ENCODE measurements at places on chromosomes 5 and 9.
A peak's percentile ranks its signal among the peaks of the same experiment; 100 is the strongest.

GRCh38 chr5:134127988-134128647, 13.6 kb downstream of the TCF7 start:
- no peak for DNase-seq

DNA sequence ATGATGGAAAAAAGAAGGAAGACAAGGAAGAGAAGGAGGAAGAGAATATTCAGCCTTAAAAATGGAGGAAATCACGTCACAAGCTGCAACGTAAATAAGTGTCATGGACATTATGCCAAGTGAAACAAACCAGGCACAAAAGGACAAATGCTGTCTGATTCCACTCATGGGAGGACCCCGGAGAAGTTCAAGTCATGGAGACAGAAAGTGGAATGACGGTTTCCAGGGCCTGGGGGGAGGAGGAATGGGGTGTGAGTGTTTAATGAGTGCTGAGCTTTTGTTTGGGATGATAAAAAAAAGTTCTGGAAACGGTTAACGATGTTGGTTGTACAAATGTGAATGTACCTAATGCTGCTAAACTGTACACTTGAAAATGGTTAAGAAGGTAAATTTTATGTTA, 439.5 kb downstream of the GADD45G start:
- DNase-seq, result no peak

DNA sequence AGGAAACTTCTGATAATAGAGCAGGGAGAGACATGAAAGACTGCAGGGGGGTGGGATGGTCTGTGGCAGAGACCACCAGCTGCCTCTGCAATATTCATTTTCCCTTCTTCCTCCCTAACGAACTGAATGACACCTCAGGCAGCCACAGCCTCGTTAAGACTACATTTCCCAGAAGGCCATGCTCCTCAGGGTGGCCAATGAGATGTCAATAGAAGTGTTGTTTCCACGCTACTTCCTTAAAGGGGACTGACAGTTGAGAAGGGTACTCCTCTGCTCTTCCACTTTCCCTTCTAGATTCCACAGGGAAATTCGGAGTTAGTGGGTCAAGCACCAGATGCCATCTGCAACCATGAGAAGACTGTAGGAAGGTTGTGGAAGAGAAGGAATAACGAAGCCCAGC, 52.0 kb upstream of the DAPK1 start:
- DNase-seq, result no peak

DNA sequence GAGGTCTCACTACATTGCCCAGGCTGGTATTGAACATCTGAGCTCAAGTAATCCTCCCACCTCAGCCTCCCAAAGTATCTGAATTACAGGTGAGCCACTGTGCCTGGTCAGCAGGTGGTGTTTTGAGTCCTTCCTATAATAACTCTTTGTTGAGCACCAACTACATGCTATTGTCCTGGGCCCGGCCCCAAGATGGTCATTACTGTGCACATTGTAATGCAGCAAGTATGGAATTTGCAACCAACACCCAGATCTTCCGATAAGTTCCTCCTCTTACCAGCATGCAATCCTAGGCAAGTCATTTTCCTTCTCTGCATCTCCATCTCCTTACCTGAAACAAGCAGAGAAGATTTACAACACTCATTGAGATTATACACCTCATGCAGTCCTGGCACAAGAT, 510.3 kb upstream of the KLF4 start:
- DNase-seq, result no peak

DNA sequence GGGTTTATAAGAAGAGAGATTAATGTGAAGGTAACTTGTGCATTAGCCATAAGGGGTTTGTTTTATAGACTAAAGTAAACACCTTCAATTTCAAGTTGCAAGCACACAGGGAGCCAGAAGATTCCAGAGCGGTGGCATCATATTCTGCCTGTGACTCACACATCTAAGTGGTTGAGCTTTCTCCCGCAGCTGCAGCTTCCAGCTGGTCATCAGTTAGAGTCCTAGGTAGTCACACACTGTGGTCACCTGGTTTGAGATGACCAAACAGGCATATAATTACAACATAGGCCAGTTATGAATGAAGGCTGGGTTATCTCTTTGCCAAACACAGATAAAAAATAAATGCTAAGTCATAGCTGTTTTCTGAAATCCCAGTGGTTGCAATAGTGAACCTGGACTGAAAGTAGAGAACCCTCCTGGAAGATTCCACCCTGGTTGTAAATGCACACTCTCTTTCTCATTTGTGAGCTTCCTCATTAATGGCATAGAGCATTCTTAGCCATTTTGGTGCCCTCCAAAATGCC, 171.3 kb downstream of the GDNF start:
- DNase-seq, result no peak

DNA sequence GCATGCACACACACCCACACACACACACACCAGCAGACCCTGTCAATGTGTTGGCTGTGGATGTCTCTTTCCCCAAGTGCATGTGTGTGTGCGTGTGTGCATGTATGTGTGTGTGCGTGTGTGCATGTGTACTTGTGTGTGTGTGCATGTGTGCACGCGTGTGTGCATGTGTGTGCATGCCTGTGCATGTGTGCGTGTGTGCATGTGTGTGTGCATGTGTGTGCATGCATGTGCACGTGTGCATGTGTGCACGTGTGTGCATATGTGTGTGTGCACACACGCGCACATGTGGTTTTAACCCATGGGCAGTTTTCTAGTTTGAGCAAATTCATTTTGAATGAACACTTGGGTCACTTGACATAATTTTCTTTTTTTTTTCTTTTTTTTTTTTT, 268.8 kb upstream of the IRX1 start:
- no peak for DNase-seq

DNA sequence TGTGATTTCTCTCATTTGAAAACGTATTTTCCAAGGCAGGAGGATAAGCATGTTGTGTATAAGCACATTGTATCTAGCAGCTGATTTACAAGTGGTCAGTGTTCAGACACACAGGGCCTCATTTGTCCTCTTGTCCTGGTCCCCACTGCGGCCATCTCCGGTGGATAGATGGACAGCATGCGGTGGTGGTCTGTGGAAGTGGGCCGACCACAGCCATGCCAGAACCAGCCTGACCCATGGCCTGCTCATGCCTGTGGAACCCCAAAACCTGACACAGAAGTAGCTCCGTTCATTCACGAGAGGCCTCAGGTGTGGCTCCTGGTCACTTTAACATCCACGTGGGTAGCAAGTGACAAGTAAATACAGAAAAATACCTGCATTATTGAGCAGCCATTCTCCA, 14.6 kb downstream of the IRX2 start:
- no peak for DNase-seq

DNA sequence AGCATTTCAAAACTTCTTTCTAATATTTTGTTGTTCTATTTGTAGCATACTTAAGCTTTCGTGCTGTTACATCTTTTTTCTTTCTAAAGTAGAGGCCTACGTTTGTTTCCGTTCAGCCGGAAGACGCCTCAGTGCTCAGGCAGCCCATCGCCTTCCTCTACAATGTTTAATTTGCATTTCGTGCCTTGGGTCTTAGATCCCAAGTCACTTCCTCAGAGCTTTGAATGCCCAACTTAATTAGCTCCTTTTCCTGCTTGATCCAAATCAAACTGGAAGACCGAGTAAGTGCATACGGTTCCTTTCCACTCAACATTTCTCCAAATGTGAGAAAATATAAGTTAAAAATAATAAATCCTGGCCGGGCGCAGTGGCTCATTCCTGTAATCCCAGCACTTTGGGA, 43.2 kb downstream of the MRPL36 start:
- DNase-seq, result no peak

DNA sequence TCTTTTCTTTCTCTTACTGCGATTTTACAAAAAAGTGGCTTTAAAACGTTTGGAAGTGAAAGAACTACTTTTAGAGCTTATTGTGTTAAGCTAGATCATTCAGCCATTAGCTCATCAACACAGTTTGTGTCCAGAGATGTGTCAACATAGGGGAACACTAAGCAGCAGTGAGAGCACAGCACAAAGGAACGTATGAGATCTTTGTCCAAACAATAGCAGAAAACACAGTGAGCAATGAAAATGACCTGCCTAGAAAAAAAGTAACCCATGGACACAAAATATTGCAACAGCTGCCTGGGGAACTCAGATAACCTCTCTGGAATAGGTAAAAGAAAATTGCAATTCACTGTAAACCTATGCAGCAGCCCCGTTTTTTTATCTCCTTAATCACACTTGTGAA, 372.5 kb downstream of the ARHGEF28 start:
- no peak for DNase-seq

- no peak for DNase-seq
Observed at GRCh38 chr5:91219803-91220371, 163.2 kb downstream of the ARRDC3 start.

DNA sequence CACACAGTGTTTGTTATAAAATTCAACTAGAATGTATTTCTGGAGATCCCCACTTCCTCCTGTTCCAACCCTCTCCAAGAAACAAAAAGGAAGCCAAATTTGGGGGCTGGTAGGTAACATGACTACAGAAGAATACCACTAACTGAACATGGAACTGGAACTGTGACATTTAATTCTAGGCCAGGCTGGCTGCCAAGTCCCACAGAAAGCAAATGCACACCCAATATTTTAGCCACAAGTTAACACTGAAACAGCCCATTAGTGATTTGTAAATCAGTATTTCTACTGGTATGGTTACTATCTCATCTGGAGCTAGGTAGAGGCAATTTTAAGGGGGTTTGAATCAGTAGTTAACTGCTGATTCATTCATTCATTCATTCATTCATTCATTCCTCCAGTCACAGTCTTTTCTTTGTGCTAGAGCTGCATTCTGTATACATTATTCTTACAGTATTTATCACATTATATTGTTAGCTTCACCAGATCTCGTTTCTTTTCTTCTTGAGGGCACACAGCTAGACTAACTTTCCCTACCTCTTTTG, 131.7 kb upstream of the GDNF start:
- no peak for DNase-seq

DNA sequence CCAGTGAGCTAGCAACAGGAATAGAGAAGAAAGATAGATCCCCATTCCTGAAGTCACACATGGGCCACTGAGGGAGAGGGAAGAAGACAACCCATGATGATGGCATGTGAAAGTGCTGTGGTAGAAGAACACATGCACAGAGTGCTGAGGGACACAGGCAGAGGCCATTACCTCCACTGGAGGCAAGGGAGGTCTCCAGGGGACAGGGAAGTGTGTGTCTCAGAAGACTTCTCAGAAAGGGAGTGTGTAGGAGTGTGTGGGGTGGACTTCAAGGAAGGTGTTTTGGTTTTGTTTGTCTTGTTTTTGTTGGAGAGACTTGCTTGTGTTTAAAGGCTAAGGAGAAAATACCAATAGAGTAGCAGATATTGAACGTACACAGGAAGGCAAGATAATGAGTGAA, 77.0 kb upstream of the SMARCA2 start:
- no peak for DNase-seq

- peak; percentile 45 for DNase-seq
Observed at GRCh38 chr9:3447788-3448187, 78.0 kb downstream of the RFX3 start.

GRCh38 chr9:108445431-108446071, 410.2 kb downstream of the ACTL7B start:
- DNase-seq, result no peak

- no peak for DNase-seq
Observed at GRCh38 chr5:65171645-65172044, 310.1 kb downstream of the ADAMTS6 start.

- no peak for DNase-seq
Observed at GRCh38 chr9:114387680-114388356, at the start of gene AKNA. TSS of gene AKNA (minus strand) at chr9:114387982. CDS start at chr9:114381333, 6,649 bp downstream.

DNA sequence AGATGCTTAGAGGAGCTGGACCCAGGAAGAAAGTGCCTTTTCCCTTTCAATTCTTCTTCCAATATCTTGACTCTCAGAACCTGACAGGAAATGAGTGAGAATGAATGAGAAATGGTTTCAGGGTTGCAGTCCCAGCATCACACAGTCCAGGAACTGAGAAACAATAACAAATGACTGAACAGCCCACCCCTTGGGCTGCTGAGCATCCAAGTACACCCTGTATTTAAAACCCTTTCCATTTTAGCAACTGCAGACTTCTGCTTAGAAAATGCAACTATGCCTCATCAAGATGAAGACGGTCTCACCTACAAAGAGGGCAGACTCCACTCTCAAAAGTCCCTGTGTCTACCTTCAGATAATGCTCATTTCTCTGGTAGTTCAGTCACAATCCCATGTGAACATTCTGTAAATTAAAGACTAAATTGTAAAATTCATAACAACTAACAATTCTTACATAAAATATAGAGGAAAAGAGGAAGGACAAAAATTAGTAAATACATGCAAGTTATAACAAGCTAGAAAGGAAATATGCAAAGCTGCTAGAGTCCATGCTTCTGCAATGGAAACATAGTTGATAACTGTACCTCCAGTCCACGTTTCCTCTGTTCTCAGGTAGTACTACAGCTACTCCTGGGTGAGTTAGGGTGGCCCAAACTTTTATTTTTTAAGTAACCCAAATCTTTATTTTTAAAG, 316.5 kb downstream of the ICE1 start:
- no peak for DNase-seq

GRCh38 chr9:97703437-97704344, 6.6 kb upstream of the XPA start:
- DNase-seq, result no peak

- DNase-seq, result no peak
Observed at GRCh38 chr5:27854243-27854852, 816.0 kb upstream of the CDH9 start.

- no peak for DNase-seq
Observed at GRCh38 chr5:1280177-1281037, 14.5 kb downstream of the TERT start.

DNA sequence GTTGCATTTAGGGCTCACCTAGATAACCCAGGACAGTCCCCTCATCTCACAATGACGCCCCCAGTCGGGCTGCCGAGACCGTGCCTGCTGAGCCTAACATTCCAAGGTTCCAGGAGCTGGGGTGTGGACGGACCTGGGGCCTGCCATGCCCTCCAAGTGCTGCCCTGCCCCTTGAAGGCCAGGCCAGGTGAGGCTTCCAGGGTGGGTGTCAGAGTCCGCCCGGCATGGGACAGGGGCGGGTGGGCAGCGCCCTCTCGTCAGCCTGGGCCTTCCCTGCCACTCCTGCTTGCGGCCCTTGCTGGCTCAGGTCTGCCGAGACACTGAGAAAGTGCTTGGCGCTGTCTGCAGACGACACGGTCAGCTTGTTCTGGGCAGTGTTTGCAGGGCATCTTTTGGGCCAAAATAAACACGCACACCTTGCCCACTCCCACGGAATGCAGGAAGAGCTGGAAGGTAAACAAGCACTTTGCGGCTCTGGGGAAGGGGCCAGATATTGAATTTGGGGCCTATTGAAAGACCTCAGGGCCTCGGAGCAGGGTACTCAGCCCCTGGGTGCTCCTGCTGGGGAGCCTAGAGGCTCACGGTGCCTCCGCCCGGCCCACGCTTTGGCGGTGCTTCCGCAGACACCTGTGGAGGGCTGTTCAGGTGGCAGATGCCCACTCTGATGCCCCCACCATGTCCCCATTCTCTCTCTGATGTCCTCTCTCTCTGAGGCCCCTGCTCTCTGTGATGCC, 4.2 kb upstream of the SCGB3A1 start:
- no peak for DNase-seq

GRCh38 chr9:119195521-119195920, 173.7 kb downstream of the BRINP1 start:
- DNase-seq, result no peak

Measured in spinal cord (tissue), 10 donors.